Stimulated activated CD4-positive, alpha-beta T cell treated with anti-CD3 and anti-CD28 coated beads, Interleukin-2, amount 100 ng/mL, for 4 hours (primary cell): ENCODE measurements at places on chromosomes 7 and 10.

DNA sequence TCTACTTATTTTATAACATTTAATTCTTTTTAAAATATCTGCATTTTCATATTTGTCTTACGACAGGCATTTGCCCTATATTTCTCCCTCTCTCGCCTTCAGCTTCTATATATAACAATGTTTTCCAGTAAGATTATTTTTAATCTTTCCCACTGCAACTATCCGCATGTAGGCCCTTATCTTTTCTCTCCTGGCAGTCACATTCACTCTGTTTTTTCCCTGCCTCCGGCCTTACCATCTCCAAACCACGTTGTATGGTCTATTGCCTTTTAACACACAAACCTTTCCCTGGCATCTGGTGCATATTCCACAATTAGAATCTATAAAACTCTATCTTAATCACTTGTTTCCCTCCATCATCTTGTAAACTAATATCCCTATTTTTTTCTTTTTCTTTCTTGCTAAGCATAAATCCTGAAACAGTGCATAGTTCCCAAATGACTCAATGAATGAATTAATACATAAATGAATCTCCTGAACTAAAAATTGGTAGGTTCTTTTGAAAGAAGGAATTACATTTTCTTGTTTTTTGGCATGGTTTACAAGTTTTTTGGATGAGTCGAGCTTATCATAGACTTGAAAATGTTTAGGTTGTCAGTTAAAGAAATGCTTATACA is 173.2 kb downstream of the SEMA3A start:
- DNase-seq = no peak

DNA sequence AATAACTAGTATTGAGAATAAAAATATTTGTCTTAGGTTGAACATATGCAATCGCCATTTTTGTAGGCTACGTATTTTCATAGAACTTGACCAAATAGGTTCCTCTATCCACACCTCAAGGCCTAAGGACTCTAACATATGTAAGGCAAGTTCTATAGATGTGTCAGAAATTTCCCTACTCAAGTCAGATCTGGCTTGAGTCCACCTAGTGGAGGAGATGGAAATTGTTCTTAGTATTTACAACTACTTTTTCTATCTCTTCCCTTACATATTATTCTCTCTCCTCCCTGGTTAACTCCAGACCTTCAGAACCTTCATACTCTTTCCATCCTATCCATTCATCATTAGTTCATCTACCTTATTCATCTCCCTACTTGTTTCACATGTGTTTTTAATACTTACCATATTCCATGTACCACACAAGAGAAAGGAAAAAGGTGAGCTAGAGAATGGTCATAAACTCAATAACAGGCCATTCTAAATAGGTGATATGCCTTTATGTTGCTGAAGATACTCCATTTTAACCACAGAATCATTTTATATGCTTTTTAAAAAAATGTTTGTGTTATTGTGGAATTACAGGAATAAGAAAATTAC is 174.5 kb upstream of the HDAC9 start:
- DNase-seq = no peak

- no peak for DNase-seq
These were observed 5.0 kb upstream of the WBP1L start for GRCh38 chr10:102738692-102739121.

DNA sequence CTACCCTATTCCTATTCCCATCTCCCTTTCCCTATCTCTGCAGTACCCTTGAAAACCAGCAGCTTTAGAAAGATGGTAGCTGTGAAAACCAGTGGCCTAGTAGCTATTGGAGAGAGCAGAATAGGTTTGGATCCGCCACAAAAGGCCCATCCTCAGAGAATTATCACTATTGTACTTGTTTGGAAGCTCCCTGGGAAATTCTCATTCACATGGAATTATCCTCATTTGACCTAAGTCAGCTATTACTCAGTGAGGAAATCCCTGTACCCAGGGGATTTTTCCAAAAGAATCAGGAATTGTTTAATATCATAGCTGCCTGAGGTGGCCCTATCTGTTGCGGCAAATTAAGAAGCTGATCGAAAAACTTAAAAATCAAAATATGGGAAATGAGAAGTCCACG is 51.6 kb downstream of the DGKI start:
- DNase-seq = no peak
